SJSA1 (cell line): ENCODE measurements at places on chromosomes 3 and 15. TPM values are rescaled to one million over a fixed set of nuclear protein-coding genes. Genes with fewer than 3 reads are reported as not detected.

GRCh38 chr15:42608752-42609488, 33.5 kb downstream of the STARD9 start:
- no peak for DNase-seq

VIPR1 gene
- total RNA-seq = not detected in 2 replicates

TRAIP gene
- 3.0 and 9.3 TPM in 2 replicates for total RNA-seq

SRGAP3 gene
- 0.24 and 0.78 TPM in 2 replicates for total RNA-seq
